ENCODE measurements at places on chromosomes 12 and 14. TPM values are rescaled to one million over a fixed set of nuclear protein-coding genes. Genes with fewer than 3 reads are reported as not detected.

Gene CISTR
- total RNA-seq = not detected

Gene TAS2R43
- 0.42 TPM for total RNA-seq

DNA sequence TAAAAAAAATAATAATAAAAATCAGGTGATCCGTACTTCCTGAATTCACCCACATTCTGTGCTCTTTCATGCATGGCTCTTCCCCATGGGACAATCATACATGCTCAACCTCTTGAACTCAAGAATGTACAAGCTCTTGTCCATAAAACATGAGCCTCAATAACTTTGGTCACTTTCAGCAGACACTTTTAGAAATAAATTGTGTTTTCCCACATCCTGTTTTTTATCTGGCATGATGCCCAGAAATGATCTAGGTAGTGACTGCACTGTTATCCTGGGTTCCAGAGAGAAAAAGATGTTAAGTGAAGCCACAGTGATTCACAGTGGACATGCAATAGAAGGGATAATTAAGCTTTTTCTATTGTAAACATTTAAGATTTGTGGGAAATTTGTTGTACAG, 537.6 kb upstream of the TMEM132C start:
- no peak overlapping the region for H3K27ac ChIP-seq
- H3K36me3 ChIP-seq = no peaks in the 10 kb centered on the region
- H3K4me3 ChIP-seq = no peak overlapping the region
- no peaks in the 10 kb centered on the region for H3K27me3 ChIP-seq
- no peaks in the 10 kb centered on the region for H3K4me1 ChIP-seq
- no peak for DNase-seq

Gene DNAI7
- total RNA-seq = not detected

DNA sequence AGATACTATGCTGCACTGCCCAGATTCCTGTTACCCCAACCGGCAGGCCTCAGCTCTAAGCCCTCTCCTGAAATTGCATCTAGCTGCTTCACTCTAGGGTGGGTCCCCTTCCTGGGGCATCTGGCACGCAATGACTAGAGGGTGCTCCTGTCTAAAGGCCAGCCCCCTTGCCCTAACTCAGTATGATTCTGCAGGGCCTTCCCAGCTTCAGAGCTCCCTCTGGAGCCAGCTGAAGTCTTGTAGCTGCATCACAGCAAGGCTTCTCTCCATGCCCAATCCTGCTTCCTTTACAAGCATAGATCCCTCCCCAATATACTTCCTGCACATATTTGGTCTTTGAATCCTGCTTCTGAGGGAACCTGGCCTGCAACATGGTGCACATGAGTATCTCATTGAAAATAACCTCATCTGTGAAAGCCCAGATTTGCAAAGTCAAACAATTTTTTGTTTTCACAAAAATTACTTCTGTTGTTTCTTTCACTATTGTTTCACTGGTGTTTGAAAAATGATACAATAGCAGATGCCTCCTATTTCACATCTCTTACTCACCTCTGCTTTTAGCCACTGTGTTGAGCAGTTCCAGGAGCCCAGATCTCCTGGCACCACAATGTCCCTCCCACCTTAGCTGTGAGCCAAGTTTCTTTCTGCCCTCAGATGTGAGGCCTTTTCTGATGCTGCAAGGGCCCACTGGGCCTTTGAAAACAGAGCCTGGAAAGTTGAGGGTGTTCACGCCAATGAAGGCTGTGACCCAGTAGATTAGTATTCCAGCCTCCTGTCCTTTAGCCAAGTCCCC, 169.5 kb upstream of the EGLN3 start:
- H3K27me3 ChIP-seq = no peaks in the 10 kb centered on the region
- no peak overlapping the region for H3K27ac ChIP-seq
- no peak for DNase-seq
- no peaks in the 10 kb centered on the region for H3K4me1 ChIP-seq
- H3K4me3 ChIP-seq = no peak overlapping the region

Gene GDF3
- total RNA-seq = not detected

- H3K36me3 ChIP-seq = peaks cover 4% of the 10 kb centered on the region
- H3K4me3 ChIP-seq = no peak overlapping the region
- no peak for DNase-seq
These were observed 26.8 kb upstream of the CDKL1 start for GRCh38 chr14:50423529-50423928.

Gene CAPS2
- 1.9 TPM for total RNA-seq

Gene RBP5
- 0.31 TPM for total RNA-seq

- peaks cover 31% of the 10 kb centered on the region for H3K36me3 ChIP-seq
- no peaks in the 10 kb centered on the region for H3K27me3 ChIP-seq
- H3K4me3 ChIP-seq = no peak overlapping the region
- no peak overlapping the region for H3K27ac ChIP-seq
- DNase-seq = no peak
These were observed 5.9 kb upstream of the MYO1A start for GRCh38 chr12:57055824-57056223.

DNA sequence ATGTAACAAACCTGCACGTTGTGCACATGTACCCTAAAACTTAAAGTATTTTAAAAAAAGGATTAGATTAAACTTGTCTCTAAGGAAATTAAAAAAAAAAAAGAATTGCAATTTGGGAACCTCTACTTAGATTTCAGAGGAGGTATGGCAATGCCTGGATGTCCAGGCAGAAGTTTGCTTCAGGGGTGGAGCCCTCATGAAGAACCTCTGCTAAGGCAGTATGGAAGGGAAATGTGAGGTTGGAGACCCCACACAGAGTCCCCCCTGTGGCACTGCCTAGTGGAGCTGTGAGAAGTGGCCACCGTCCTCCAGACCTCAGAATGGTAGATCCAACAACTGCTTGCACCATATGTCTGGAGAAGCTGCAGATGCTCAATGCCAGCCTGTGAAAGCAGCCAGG, 279.6 kb upstream of the CCDC196 start:
- no peak overlapping the region for H3K4me3 ChIP-seq
- DNase-seq = no peak
- H3K27me3 ChIP-seq = no peaks in the 10 kb centered on the region
- no peaks in the 10 kb centered on the region for H3K4me1 ChIP-seq

Gene PAN2
- total RNA-seq = 40.4 TPM

GRCh38 chr12:30514666-30515065, 181.0 kb downstream of the IPO8 start:
- H3K36me3 ChIP-seq = no peaks in the 10 kb centered on the region
- H3K4me3 ChIP-seq = no peak overlapping the region
- H3K27ac ChIP-seq = no peak overlapping the region
- no peak for DNase-seq
- no peaks in the 10 kb centered on the region for H3K27me3 ChIP-seq

- H3K4me1 ChIP-seq = no peaks in the 10 kb centered on the region
- H3K36me3 ChIP-seq = no peaks in the 10 kb centered on the region
- no peaks in the 10 kb centered on the region for H3K27me3 ChIP-seq
- no peak overlapping the region for H3K27ac ChIP-seq
- DNase-seq = no peak
These were observed 79.3 kb downstream of the UNC79 start for GRCh38 chr14:93510056-93510455.

GRCh38 chr14:71003156-71003555, 95.9 kb downstream of the PCNX1 start:
- no peaks in the 10 kb centered on the region for H3K27me3 ChIP-seq
- peaks cover 54% of the 10 kb centered on the region for H3K4me1 ChIP-seq
- no peak overlapping the region for H3K27ac ChIP-seq
- H3K4me3 ChIP-seq = no peak overlapping the region

- H3K27me3 ChIP-seq = peaks cover 3% of the 10 kb centered on the region
- H3K4me1 ChIP-seq = no peaks in the 10 kb centered on the region
These were observed 264.0 kb upstream of the HMGA2 start for GRCh38 chr12:65560286-65560685.

Gene TPH2
- not detected for total RNA-seq

GRCh38 chr14:94394581-94395207, 6.3 kb upstream of the SERPINA1 start:
- H3K27me3 ChIP-seq = no peaks in the 10 kb centered on the region
- H3K4me3 ChIP-seq = no peak overlapping the region
- H3K36me3 ChIP-seq = no peaks in the 10 kb centered on the region
- no peak for DNase-seq
- no peaks in the 10 kb centered on the region for H3K4me1 ChIP-seq

DNA sequence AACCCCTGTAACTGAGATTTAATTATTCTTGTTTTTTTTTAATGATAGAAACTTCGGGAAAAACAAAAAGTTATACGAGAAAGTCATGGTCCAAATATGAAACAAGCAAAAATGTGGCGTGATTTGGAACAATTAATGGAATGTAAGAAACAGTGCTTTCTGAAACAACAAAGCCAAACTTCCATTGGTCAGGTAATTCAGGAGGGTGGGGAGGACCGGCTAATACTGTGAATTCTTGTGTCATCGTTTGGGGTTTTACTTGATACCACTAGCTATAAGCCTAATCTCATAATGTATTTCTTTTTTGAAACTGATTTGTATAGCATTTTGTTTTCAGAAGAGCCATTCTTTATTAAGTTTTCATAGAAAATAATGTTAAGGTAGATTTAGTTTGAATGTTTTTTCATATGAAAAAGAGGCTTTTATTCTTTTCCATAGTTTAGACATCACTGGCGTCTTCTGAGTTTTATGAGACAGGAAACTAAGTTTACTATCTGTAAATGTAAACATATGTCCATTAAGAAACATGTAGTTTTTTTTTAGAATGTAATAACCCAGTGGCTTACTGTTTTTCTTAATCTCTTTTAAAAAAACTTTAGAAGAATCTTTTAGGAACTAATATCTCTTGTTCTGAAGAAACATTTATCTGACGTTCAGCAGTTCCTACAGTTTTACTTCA, 62.9 kb upstream of the ATP2A2 start:
- H3K4me1 ChIP-seq = no peaks in the 10 kb centered on the region
- H3K36me3 ChIP-seq = no peaks in the 10 kb centered on the region
- no peak overlapping the region for H3K4me3 ChIP-seq
- H3K27ac ChIP-seq = no peak overlapping the region

- no peak for DNase-seq
- no peak overlapping the region for H3K4me3 ChIP-seq
- H3K4me1 ChIP-seq = no peaks in the 10 kb centered on the region
- H3K36me3 ChIP-seq = no peaks in the 10 kb centered on the region
- no peaks in the 10 kb centered on the region for H3K27me3 ChIP-seq
- H3K27ac ChIP-seq = no peak overlapping the region
These were observed 11.3 kb downstream of the HNF1A start for GRCh38 chr12:120989687-120990086.

- H3K36me3 ChIP-seq = no peaks in the 10 kb centered on the region
- H3K27me3 ChIP-seq = no peaks in the 10 kb centered on the region
- peaks cover 19% of the 10 kb centered on the region for H3K4me1 ChIP-seq
- DNase-seq = no peak
- H3K27ac ChIP-seq = no peak overlapping the region
These were observed 124.0 kb downstream of the BTG1 start for GRCh38 chr12:92021666-92022035.

DNA sequence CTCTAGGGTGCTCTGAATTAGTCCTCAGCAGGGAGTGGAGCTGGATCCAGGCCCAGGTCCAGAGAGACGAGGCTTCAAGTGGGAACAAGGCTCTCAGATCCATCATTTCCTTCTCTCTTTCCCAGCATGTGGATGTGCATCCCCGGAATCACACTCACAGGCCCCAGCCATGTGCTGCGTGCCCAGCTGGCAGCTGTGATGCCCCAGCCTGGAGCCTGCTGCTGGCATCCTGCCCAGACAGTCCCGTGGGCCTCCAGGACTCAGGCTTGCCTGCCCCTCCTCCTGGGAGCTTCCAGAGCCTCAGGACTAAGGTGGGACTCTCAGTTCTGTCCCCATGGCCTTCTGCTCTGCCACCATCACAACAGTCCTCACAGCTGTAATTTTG, 6.2 kb upstream of the KRT84 start:
- H3K36me3 ChIP-seq = no peaks in the 10 kb centered on the region
- H3K27ac ChIP-seq = no peak overlapping the region
- no peaks in the 10 kb centered on the region for H3K4me1 ChIP-seq
- DNase-seq = no peak
- no peaks in the 10 kb centered on the region for H3K27me3 ChIP-seq

Gene CIROP
- total RNA-seq = not detected

DNA sequence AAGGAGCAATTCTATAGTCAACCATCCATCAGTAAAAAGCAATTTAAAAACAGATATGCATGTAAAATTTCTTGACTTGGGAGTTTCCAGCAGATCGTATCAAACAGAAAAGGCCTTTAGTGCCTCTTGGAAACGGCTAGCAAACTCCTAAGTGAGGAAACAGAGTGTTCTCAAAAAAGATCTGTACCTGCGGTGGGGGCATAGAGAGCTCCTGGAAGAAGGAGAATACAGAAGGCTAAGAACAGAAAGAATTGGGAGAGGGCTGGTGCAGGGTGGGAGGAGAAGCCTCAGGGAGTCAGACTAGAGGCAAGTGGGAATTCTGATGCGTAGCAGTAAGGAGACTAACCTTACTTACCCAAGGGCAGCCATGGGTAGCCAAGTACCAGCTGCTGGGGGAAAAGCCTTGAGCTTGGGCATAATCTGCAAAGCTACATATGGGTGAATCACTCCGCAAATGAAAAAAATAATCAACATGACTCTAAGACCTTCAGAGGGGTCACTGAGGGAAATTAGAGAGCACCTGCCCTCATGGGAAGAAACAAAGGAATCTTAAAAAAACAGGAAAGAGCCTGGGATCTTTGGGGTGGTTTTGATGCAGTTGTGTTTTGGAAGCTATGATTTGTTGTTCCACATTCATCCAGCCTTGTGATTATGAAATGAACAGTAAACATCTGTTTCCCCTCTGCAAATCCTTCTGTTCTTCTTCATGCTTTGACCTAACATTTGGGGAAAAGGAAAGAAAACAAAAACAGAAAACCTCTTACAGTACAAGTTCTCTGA, 10.4 kb downstream of the RHOJ start:
- no peak overlapping the region for H3K4me3 ChIP-seq
- no peak for DNase-seq
- H3K27ac ChIP-seq = no peak overlapping the region
- no peaks in the 10 kb centered on the region for H3K4me1 ChIP-seq

Measured in CD8-positive, alpha-beta memory T cell (primary cell).